ENCODE measurements at places on chromosomes 3 and 15.

- no peak for DNase-seq
Observed at GRCh38 chr3:88616413-88616812, 466.7 kb downstream of the C3orf38 start.

- DNase-seq, result peak; percentile 32
Observed at GRCh38 chr15:29854413-29854812, 32.1 kb upstream of the TJP1 start.

DNA sequence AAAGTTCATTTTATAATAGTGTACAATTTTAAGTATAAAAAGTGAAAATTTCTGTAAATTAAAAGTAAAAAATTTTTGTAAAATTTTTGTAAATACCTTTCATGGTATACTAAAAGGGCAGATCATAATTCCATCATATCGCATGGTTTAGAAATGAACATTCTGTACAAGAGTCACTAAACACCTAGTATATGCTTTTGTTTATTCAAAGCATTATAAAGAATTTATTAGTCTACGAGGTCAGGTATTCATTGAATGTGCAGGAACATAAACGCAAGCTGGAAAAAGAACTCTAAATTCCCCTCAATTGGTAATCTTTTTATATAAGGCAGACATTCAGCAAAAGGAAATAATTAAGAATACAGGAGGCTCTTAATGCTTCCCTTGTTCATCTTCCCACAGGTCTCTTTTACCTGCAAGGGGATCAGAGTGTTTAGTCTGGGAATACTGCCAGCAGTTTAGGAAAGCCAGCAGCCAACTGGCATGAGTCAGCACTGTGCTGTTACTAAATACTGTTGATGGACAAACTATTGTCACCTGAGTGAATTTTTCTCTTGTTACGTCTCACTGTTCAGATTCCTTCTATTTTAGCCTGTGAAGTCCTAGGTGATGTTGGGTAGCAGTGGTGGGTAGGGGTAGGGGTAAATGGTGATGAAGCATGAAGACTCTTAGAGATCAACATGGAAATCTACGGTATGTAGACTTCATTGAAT, 70.1 kb downstream of the UQCC5 start:
- peak; percentile 25 for DNase-seq

DNA sequence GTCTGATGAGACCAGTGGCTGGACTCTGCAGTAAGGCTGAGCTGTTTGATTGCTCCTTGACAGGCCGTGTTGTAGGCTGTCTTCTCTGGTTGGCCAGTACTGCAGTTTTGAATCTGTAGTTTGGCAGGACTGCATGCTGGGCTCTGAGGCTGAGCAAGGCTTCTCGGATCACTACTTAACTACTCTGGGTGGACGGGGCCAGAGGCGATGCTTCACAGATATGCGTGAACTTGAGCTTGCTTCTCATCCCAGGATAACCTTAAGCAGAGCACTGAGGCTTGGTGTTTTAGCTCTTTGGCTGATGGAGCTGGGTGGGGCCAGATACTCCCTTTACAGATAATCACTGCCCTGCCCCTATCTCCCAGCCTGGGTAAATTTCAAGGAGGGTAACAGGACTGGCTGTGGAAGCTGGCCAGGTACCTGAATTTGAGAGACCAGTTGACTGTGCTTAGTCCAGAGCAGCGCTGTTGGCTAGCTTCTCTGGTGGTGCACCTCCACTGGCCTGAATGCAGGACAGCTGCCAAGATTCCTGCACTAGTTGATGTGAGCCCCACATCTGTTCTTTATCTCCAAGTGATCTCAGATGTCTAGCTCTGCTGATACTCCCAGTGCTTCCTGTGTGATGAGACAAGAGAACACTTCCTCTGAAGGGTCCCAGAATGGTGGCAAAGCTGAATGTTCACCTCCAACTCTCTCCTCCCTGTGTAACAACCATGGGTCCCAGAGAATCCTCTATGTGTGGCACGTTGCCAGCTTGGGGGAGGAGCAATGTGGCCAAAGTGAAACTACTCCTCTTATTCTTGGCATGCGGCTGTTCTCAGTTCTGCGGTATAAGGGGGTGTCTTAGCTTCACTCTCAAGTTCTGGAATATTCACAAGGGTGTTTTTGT, 37.9 kb downstream of the RPL39L start:
- peak; percentile 49 for DNase-seq

- DNase-seq, result no peak
Observed at GRCh38 chr15:33095641-33096040, 98.9 kb downstream of the FMN1 start.

Data from LHCN-M2 (cell line).